Prostate gland (tissue), 2 donors: ENCODE measurements at places on chromosomes 6 and 20.

DNA sequence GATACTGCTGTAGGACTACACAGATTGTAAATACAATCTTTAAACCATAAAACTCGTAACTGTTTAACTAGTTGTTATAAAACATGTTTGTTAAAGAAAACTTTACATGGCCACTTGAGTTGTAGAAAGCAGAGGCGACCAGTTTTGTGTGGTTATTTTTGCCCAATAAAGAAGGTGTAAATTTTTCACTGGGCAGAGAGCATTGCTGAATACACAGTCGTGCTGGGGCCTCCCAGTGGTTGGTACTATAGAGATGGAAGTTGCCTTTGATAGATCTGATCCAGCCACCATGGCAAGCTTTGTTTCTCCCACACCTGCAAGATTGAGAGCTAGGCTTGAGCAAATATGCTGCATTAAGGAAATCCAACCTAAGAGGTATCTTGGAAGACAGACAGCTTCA, 34.0 kb upstream of the YWHAB start:
- DNase-seq: peak; percentile 33

DNA sequence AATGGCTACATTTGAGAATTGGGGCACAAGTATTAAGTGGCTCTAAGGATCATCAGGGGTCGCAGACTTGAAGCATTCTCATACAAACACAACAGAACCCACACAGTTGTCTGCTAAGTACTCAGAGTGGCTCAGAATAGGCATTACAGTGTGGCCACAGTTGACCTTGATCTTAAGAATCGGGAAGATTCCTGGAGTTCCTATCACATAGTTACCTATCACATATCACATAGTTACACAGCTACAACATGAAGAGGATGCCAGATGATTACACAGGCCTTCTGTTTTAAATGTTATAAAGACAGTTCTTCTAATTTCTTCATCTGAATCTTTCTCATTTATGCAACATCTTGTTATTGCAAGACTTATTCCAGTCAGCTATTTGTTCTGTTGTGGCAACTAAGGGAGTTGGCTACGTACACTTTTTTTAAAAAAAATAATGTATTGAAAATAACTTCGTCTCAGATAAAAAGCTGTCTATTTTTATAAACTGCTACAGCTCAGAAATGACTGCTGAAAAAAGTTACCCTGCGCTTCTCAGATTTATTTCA, 129.0 kb downstream of the REV3L start:
- DNase-seq: no peak

DNA sequence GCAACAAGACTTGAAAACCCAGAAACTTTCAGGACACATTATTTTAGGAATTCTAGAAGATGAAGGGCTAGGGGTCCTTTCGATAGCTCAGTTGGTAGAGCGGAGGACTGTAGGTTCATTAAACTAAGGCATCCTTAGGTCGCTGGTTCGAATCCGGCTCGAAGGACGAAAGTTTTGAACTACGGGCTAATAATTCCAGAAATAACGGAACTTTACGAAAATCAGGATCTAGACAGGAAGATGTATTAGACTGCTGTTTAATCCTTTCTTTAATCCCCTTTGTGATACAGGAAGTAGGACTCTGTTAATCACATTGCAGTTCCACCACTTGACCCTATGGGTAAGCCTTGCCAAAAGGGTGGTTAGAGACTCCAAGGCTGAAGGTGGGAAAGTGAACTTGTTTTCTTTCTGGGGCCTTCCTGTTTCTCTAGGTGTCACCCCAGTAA, 21.2 kb upstream of the ABT1 start:
- no peak for DNase-seq

DNA sequence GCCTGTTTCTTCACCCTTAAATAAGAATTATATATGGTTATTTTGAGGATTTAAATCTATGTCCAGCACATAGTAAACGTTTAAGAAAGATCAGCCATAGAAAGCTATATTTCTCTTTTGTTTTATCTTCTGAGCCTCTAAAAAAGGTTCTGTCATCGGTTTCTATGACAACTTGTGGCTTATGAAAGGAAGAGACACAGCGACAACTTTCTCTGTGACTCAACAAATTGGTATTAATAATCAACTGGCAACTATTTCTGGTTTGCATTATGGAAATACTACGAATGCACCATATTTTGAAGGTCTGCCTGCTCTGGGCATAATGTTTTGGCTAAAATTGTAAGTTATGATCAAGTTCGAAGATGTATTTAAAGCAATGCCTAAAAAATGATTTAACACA, 751.0 kb downstream of the CD109 start:
- DNase-seq: no peak

- no peak for DNase-seq
These were observed 130.3 kb upstream of the PMEPA1 start for GRCh38 chr20:57840066-57840465.

- no peak for DNase-seq
These were observed 193.4 kb downstream of the SYNDIG1 start for GRCh38 chr20:24662752-24663365.

GRCh38 chr20:1565461-1565860, 8.0 kb upstream of the SIRPD start:
- no peak for DNase-seq

GRCh38 chr20:16321291-16321690, 252.0 kb downstream of the KIF16B start:
- DNase-seq: no peak

DNA sequence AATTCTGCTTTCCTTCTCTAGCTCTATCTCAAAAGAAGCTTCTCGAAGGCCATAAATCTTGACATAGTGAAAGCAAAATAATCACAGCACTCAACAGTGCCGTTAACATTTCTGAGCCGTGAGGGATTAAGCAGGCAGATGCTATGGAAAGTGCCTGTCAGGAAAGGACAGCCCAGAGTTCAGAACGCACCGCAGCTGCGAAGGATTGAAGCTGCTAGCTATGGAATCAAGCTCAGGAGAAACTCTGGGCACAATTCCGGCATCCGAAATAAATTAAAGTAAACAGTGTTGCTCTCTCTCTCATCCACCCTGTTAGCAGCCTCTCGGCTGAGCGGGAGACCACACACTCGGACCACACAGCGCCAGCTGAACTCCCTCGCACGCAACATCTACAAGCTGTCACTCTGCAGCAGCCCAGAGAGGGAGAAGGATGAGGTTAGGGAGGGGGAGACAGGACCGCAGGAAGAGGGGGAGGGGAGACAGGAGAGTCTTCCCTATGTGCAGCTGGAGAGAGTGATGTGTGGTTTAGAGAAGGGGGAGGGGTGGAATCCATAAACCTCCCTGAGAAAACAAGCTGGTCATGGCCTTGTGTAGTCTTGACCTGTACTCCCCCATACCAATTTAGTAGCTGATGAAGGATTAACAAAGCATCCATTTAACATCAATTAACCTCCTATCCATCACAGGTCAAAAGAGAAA, 9.0 kb downstream of the EXOC2 start:
- DNase-seq: no peak

GRCh38 chr20:973785-974194, 28.3 kb downstream of the RSPO4 start:
- no peak for DNase-seq

- no peak for DNase-seq
These were observed 109.3 kb downstream of the IPCEF1 start for GRCh38 chr6:154247119-154247861.

DNA sequence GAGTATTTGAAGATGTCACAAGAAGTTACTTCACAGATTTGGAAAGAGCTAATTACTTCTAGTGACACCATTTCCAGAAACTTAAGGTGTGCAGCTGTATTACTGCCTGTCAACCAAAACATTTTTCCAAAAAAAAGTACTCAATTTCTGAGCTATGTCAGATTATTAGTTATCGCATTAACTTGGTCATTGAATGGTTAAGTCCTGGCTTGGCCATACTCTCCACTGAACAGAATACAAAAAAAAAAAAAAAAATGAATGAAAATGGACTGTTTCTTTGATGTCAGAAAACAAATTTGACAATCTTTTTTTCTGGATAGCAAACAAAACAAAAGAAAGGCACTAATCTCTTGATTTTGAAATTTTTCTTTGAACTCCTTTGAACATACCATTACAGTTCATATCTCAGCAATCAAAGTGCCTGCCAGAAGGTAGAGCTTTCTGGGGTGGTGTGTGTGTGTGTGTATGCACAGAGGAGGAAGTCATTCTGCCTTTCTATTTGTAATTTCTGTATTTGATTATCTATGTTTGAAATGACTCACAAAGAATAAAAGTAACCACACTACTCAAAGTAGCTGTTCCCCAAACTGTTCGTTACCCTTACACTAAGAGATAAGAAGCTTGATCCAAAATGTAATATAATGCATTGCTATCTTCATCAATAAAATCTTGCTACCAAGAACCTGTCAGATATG, 210.8 kb upstream of the FUT9 start:
- no peak for DNase-seq

GRCh38 chr6:31737991-31738979, 1.5 kb upstream of the MSH5 start:
- DNase-seq: peak; percentile 92

- DNase-seq: no peak
These were observed 161.0 kb downstream of the COL12A1 start for GRCh38 chr6:75044846-75045245.

- DNase-seq: peak; percentile 52
These were observed 40.4 kb upstream of the NAA20 start for GRCh38 chr20:19976595-19977372.

DNA sequence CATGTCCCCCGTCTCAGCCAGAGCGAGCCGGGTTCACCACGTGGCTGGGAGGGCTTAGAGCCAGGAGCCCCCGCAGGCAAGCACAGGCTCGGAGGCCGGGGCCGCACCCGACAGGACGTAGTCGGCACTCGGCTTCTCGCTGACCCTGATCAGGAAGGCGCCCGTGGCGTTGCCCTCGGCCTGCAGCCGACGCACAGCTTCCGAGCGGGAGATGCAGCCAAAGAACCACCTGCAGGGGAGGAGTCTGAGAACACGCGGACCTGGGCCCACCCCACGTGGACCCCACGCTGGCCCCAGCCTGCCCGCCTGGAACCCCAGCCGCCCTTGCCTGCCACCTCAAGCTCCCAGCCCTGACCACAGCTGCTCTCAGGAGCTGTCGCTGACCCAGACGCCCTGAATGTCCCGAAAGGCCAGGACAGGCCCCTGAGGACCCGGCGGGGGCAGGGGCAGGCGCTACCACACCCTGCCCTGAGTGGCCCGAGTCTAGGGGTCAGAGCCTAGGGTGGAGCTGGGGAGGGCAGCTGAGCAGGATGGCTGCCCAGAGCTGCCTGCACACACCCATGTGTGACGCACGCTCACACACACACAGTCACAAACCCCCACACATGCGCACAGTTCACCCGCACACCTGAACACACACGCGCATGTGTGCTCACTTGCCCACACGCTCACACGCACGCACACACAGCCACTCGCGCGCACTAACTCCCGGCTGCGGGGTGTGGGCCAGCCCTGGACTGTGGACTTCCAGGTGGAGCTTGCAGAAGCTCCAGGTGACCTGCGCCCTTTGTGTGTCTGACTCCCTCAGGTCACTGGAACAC, 2.1 kb downstream of the PTK6 start:
- no peak for DNase-seq

GRCh38 chr20:50550531-50550930, 40.3 kb downstream of the PTPN1 start:
- no peak for DNase-seq

DNA sequence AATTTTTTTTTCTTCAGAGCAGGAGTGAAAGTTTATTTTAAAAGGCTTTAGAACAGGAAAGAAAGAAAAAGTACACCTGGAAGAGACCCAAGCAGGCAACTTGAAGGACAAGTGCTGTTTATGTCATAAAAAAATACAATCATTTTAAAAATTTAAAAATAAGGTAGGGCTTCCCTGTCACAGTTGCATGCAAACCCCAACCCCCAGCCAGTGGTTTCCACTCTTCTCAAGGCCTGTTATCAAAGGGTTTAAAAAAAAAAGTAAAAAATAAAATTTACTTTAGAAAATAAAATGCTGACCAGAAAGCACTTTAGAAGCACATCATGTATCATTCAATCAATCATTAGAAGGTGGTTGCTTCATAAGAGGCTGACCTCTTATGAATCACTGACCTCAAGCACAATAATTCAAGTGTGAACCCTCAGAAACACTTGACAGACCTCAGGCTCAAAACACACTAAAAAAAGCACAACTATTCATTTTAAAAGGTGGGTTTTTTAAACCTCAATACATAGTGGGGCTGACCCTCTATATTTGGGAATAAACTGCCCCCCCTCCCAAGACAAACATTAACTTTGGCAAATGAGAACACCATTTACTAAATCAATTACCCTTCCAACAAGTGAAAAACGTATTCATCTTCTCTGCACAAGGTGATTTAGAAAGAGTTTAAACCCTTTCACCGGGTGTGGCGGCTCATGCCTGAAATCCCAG, 15.6 kb downstream of the ILRUN start:
- no peak for DNase-seq

DNA sequence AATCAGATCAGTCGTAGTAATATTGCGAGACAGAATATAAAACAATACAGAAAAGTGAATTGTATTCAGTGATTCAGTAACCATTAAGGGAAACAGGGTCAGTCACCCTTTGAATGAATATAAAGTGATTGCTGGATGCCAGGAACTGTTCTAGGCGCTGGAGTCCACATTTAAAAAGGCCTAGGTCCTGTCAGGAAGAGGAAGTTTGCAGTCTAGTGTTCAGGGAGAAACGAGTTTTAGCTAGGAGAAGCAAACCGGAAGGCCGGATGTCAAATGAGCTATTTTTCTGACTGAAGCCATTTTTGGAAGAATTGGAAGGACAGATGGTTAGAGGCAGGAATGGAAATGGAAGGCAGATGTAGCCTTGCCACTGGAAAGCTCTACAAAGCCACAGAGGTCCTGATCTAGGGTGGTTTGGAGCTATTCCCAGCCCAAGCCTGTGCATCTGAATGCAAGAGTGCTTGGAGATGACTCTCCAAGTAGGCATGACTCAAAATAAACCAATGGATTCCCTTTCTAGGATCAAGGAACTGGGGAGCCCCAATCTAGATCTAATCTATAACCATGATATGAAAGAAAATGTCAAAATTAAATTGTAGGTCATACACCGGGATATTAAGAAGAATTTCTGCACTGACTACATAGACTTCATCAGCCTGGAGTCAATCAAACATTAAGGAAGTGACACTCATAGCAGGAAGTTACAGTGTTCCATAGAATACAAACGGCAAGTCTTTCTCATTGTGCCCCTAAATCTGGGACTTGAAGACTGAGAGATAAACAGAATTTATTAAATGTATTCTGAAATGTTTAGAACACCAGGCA, 36.8 kb upstream of the CDKAL1 start:
- DNase-seq: no peak

GRCh38 chr6:45845567-45845966, 170.1 kb downstream of the CLIC5 start:
- no peak for DNase-seq

DNA sequence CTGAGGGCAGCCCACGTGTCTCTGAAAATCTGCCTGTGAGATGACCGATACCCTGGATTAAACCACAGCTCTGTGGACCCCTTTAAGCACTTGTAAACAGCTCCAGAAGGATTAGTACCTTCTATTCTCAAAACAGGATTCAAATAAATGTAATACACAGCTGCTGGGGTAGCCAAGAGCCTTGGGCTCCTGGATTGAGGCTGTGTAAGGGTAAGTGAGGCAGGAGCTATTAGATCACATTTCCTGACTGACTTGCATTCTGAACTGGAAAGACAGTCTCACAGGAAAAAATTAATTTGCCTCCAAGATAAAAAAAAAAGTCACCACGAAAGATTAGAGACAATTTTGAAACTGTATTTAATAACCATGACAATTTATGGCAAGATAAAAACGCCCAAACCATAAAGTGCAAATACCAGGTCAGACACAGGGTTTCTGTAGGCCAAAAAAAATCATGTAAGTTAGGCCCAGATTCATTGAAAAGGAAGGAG, 78.0 kb downstream of the TRMT11 start:
- DNase-seq: no peak
